Pancreas (tissue), 10 donors: ENCODE measurements at places on chromosomes 11 and 22. TPM values are rescaled to one million over a fixed set of nuclear protein-coding genes. Genes with fewer than 3 reads are reported as not detected.

- no peak for DNase-seq
These were observed 2.5 kb downstream of the CLPB start for GRCh38 chr11:72431846-72432245.

DNA sequence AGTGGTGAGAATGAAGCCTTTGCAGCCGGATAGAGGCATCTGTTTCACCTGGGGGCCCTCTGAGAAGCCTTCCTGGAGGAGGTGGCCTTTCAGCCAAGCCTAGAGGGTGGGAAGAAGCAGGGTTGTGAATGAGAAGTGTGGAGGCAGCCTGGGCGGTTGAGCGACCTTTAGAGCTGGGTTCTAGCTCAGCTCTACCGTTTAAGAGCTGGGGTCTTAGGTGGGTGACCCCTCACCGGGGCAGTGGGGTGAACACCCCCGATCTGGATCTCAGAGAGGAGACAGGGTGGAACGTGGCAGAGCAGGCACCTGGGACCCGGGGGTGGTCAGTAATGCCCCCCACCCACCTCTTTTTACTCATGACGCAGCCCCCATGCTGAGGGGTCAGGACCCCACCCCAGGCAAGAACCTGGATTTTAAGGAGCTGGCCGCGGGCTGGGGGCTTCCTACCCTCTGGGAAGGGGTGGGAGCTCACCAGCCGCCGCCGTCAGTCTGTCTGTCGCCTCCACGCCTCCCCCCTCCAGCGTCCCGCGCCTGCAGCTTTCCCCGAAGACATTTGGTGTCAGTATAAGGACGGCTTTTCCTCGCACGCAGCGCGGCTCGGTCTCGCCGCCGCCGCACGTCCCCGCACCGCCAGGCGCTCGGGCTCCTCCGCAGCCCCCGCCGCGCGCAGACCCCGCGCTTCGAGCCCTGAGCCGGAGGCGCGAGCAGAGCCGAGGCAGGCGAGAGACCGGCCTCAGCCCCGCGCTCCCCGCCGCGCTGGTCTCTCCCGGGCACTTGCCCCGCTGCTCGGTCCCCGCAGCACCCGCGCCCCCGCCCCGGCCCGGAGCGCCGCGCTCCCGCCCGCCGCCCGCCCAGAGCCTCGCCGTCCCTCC is 13.3 kb upstream of the CACNA1I start:
- no peak for DNase-seq

DNA sequence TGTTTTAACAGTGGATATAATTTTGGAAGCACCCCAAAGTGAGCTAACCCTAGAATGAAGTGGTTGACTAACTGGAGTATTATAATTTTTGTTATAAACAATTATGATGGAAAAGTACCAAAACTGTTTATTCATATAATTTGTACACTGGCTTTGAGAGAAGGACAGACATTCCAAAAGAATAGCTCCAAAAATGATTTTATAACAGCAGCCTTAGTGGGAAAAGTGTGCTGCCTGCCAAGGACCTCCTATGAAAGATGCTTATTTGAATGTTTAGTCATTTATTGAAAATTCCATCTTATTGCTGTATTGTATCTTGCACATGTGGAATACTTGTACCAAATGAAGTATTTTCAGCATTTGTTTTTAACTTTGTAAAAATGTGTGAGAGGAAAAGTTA is 169.8 kb downstream of the GUCY1A2 start:
- DNase-seq = no peak

DNA sequence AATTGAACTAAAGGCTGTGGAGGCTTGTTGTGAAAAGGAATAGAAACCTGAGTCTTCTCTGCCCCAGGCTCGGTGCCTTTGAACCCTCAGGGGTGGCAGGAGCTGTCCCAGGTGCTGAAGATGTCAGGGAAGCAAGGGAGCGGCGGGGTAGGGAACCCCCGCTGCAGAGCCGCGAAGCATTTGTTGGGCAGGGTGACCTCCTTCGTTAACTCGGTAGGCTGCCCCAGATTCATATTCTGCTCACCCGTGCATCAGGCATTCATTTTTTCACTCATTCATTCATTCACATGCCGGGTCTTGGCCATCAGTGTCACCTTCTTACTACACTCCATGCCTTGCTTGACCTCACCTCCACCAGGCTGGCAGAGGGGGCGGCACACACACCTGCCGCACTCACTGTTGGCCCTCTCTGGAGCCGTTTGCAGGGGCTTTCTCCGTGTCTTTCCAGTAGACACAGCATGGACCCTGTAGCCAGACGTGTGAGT is 618.9 kb downstream of the BRD1 start:
- DNase-seq = peak; percentile 25

- no peak for DNase-seq
These were observed 15.4 kb upstream of the ANGPTL5 start for GRCh38 chr11:101931692-101932091.

ANO9 gene
- total RNA-seq = 16.6 TPM

OTOG gene
- not detected for total RNA-seq

CDCA5 gene
- total RNA-seq = 0.51 TPM
